Neural progenitor cell (in vitro differentiated cells): ENCODE measurements at places on chromosomes 6 and 20. TPM values are rescaled to one million over a fixed set of nuclear protein-coding genes. Genes with fewer than 3 reads are reported as not detected.

DNA sequence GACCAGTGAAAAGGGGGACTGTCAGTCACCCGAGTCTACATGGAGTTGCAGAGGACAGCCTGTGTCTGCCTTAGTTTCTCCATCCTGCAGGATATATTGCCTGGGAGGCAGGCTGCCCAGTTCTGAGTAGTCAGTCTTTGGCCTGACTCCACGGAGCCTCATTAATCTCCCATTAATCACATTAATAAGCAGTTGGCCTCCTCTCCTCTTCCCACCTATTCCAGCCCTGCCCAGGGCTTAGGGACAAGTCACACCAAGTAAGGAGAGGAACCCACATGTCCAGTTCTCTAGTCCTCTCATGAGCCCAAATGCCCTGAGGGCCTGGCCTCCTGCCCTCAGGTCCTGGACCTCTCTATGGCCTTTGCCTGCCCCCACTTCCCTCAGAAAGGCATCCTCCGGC is 1.3 kb upstream of the MUCL3 start:
- no peaks in the 10 kb centered on the region for H3K27me3 ChIP-seq
- no peak for DNase-seq
- no peaks in the 10 kb centered on the region for H3K36me3 ChIP-seq
- no peak overlapping the region for H3K27ac ChIP-seq
- peaks cover 11% of the 10 kb centered on the region for H3K4me1 ChIP-seq
- H3K4me3 ChIP-seq, result no peak overlapping the region

GRCh38 chr6:32045811-32046449 is 7.7 kb downstream of the CYP21A2 start:
- H3K36me3 ChIP-seq, result no peaks in the 10 kb centered on the region
- no peak overlapping the region for H3K4me3 ChIP-seq
- no peaks in the 10 kb centered on the region for H3K27me3 ChIP-seq
- H3K4me1 ChIP-seq, result no peaks in the 10 kb centered on the region
- no peak for DNase-seq

GRCh38 chr20:36472637-36473090 is 68.7 kb upstream of the MYL9 start:
- H3K4me3 ChIP-seq, result no peak overlapping the region
- peak; percentile 30 for DNase-seq
- no peaks in the 10 kb centered on the region for H3K36me3 ChIP-seq
- no peak overlapping the region for H3K27ac ChIP-seq
- peaks cover 11% of the 10 kb centered on the region for H3K4me1 ChIP-seq
- H3K27me3 ChIP-seq, result no peaks in the 10 kb centered on the region

DNA sequence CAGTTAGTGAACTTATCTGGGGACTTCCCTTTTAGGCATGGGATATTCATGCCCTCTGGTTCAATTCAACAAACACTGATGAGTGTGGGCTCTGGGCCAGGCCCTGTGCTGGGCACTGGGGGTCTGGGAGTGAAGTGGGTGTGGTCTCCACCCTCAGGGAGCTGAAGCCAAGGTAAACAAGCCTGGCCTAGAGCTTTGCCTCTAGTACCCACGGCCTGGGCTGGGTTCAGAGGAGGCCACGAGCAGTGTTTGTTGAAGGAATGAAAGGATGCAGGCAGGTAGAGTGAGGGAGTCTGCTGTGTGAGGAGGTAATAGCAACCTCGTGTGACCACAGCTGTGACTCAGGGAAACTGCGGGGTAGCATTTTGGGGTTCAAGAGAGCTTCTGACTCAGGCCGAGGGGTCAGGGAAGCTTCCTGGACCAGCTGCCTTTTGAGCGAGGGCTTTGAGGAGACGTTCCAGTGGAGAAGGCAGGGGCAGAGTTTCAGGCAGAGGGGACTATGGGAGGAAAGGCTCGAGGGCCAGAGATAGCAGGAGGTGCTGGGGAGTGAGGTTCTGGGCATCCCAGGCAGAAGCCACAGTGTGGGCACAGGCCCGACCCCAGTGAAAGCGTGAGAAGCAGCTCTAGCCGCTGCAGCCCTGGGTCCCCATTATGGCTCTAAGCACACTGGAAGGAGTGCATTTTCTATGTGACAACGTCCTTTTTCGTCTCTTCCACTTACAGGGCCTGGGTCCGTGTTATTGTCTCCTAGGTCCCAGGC is 5.6 kb downstream of the MYLK2 start:
- no peaks in the 10 kb centered on the region for H3K27me3 ChIP-seq
- no peak for DNase-seq
- no peaks in the 10 kb centered on the region for H3K36me3 ChIP-seq
- H3K4me1 ChIP-seq, result no peaks in the 10 kb centered on the region
- H3K4me3 ChIP-seq, result no peak overlapping the region
- H3K27ac ChIP-seq, result no peak overlapping the region

- peak; percentile 30 for DNase-seq
- H3K36me3 ChIP-seq, result no peaks in the 10 kb centered on the region
- peaks cover 23% of the 10 kb centered on the region for H3K4me1 ChIP-seq
- H3K4me3 ChIP-seq, result no peak overlapping the region
These were observed 39.7 kb downstream of the AGPAT4 start for GRCh38 chr6:161233986-161234661.

GRCh38 chr20:41462372-41463161 is 95.9 kb upstream of the EMILIN3 start:
- no peaks in the 10 kb centered on the region for H3K4me1 ChIP-seq
- no peak overlapping the region for H3K27ac ChIP-seq
- DNase-seq, result no peak
- H3K4me3 ChIP-seq, result no peak overlapping the region
- no peaks in the 10 kb centered on the region for H3K27me3 ChIP-seq

DNA sequence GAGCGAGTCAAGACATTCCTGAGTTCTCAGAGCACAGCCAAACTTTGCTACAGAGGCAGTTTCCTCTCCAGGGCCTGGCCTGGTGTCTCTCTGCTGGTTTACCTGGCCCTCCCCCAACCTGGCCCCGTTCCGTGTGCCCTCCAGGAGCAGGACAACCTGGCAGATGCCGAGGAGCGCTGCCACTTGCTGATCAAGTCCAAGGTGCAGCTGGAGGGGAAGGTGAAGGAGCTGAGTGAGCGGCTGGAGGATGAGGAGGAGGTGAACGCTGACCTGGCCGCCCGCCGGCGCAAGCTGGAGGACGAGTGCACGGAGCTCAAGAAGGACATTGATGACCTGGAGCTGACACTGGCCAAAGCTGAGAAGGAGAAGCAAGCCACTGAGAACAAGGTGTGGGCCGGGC is 39.5 kb downstream of the MYH7B start:
- H3K36me3 ChIP-seq, result no peaks in the 10 kb centered on the region
- H3K4me1 ChIP-seq, result no peaks in the 10 kb centered on the region
- no peak overlapping the region for H3K27ac ChIP-seq
- no peak overlapping the region for H3K4me3 ChIP-seq
- H3K27me3 ChIP-seq, result no peaks in the 10 kb centered on the region

- DNase-seq, result no peak
- H3K4me3 ChIP-seq, result no peak overlapping the region
- H3K4me1 ChIP-seq, result peaks cover 10% of the 10 kb centered on the region
- H3K36me3 ChIP-seq, result no peaks in the 10 kb centered on the region
These were observed 19.9 kb downstream of the CAP2 start for GRCh38 chr6:17413313-17413750.

Gene GABRR2
- 0.28 TPM in 1 of 2 replicates, not detected in the other for total RNA-seq

Gene LY6G5B
- 2.8 and 8.6 TPM in 2 replicates for total RNA-seq

Gene OPN5
- not detected in 2 replicates for total RNA-seq

Gene SCRT2
- total RNA-seq, result not detected in 2 replicates

Gene AIF1
- total RNA-seq, result not detected in 2 replicates

Gene GPR6
- total RNA-seq, result not detected in 2 replicates

Gene SIRPB2
- total RNA-seq, result not detected in 2 replicates
